ENCODE measurements at places on chromosomes 5 and 9.

DNA sequence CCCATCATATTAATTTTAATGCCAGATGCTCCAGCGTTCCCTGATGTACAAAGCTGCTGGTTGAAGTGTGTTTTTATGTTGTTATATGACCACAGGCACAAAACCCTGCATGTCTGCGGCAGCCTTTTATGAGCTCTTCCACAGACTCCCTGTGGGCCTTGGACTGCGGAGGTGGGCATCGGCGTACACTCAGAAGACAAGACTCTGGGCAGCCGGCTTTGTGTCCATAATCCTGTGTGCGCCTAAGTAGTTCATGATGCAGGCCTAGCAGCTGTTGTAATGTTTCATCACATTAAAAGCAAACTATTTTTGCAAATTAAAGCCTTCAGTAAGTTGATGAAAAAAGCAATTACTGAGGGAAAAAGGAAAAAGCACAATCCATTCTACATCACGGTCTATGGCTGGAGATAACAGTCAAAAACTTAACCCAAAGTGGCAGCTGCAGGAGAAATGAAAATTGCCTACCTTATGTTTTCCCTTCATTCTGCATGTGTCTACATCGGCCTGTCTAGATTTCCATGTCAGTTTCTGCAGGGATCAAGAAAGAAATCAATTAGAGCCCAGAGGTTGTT lies 78.8 kb downstream of the SEMA6A start:
- DNase-seq: no peak

DNA sequence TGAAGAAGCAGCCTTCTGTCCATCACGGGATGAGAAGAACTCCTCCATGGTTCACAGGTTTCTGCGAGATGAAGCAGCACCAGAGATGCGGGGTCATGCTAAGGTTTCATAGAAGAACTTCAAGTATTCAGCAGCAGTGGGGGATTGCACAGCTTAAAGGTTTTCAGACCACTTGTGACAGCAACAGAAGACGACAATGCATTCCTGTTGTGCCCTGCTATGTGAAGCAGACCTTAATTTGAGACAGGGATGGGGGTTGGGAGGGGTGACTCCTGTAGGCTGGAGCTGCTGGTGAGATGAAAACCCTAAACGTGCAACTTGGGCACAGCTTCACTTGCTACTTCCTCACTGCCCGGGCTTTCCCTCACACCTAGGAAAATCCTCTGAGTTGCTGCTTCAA lies 256.0 kb downstream of the SLIT3 start:
- no peak for DNase-seq

DNA sequence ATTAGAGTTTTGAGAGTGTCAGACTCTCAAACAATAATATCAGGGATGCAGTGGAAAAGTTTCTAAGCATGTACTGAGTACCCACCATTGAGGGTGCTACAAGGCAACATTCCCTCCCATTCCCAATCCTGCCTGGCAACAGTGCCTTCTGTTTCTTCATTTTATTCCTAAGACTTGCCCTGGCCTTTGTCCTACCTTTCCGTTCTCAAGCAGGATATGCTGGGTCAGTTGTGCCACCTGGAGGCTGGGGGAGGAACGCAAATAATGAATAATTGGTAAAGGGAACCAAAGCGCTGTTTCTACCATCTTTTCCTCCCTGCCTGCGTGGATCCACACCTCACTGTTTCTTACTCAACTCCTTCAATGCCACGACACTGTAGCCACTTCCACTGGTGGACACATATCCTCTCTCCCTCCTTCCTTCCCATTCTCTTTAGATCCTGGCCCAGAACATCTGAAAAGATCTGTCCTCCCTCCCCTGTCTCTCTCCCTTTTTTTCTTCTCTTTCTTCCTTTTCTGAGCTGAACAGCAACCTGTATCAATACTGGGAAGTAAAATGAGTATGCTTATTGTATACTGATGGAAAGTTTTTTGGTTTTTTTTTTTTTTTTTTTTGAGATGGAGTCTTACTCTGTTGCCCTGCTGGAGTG lies 149.5 kb downstream of the C9orf152 start:
- no peak for DNase-seq

DNA sequence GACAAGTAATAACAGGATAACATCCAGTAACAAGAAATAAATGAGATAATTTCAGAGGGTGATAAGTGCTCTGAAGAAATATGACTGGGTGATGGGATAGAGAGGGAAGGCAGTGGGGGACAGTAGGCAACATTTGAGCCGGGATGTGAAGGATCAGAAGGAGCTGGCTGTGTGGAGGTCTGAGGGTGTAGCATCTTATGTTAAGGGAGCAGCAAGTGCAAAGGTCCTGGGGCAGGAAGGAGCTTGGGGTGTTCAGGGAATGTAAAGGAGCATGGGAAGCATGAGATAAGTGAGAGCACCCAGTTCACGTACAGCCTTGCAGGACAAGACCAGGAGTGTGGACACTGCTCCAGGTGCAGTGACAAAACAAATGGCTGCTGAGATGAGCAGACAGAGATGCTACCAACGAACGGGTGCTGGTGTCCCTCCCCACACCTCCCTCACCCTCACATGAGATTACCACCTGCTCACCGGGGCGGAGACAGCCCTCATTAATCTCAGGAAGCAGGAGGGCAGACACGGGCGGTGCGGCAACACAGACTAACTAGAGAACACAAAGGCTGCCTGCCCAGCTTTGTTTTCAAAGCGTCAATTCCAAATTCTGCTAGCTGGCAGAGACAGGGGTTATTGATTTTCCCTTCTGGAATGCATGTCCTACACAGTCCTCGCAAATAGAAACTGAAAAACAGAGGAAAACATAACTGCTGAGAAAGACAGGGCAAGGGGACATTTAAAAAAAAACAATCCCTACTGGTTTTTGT lies 298.1 kb upstream of the PANK3 start:
- no peak for DNase-seq

- DNase-seq: no peak
Measured at GRCh38 chr9:68869022-68869421, 144.9 kb downstream of the PRKACG start.

DNA sequence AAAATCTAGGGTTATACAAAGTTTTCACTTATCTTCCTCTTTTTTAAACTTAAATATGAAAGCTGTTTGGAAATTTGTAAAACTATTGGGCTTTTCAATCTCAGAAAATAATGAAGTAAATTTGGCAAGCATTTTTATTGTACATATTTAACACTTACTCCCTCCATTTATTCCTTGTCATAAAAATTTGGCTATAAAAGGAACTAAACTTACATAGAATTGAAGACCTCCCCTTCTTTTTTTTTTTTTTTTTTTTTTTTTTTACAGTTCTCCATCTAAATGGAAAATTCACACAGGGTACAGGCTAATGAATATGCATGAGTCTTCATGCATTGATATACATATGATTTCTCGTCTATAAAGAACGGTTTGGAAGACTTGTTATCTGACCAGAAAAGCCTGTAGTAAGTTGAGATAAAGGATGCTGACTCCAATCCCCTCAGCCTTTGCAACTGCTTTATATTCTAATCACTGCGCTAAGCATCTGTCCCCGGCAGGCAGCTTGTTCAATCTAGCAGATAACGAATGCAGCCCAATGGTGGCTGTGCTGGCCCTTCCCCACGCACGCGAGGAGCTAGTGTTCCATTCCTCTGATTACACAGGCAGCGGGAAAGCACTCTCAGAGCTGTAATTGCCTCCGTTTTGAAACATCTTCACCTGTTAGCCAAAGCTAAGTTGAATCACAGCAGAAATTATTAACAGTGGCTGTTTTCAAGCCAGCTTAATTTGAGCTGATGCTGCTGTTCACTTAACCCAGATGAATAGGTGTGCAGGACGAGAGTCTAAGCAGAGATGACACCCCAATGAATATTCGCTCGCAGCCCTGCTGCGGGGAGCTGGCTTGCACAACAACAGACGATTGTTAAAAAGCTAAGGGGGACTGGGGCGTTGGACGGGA lies 453.8 kb upstream of the ZNF608 start:
- no peak for DNase-seq

GRCh38 chr9:36245906-36246305 lies 12.3 kb downstream of the GNE start:
- no peak for DNase-seq

DNA sequence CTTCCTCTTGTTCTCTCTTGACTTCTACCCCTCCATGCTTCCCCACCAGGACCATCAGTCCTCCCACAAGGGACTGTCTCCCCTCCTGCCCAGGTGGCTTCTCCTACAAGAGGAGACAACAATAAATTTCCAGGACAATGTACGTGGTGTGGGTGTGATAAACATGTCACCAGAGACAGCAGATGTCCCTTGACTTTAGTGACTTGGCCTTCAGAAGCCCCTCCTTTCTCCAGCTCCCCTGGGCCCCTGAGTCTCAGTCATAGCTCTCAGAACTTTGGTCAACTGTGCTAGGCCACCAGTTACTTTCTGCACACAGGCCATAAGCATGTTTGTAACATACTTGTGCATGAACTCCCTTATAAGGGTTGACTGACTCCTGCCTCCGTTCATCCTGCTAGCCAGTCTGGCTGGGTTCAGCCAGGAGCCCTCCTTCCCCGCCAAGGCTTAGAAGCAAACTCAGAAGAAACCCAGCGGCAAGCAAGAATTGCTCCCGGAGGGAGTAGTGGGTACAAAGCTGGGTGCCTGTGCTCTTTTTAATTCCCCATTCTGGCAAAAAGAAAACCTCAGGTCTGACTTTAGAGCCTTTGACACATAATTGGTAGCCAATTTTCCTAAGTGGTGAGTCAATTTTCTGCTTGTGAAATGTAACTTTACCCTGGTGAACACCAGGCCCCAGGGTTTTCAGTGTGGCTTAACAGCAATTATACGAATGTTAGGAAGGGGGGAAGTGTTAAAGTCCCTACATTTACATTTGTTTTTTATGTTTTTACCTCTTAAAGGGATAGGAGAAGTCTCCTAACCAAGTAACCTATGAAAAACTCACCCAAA lies 49.2 kb downstream of the EBF1 start:
- no peak for DNase-seq

- DNase-seq: no peak
Measured at GRCh38 chr5:59917121-59917520, 23.6 kb upstream of the PDE4D start.

GRCh38 chr5:115807654-115808052 lies 8.8 kb downstream of the CDO1 start:
- no peak for DNase-seq

DNA sequence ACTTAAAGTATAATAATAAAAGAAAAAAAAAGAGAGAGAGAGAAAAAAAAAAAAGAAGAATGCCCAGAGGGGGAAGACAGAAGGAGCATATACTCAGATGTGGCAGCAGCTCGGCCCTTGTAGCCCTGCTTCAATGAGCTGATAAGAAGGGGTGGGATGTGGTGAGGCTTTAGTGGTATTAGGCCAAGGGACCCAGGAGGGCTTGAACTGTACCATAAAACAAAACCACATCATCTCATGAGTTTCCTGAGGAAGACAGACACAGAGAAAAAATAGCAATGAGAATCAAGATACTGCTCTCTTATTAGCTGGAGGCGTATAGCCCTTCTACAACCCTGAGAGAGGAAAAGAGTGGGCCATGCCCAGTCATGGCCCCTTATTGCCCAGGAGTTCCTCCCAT lies 72.8 kb downstream of the SLC1A1 start:
- no peak for DNase-seq

DNA sequence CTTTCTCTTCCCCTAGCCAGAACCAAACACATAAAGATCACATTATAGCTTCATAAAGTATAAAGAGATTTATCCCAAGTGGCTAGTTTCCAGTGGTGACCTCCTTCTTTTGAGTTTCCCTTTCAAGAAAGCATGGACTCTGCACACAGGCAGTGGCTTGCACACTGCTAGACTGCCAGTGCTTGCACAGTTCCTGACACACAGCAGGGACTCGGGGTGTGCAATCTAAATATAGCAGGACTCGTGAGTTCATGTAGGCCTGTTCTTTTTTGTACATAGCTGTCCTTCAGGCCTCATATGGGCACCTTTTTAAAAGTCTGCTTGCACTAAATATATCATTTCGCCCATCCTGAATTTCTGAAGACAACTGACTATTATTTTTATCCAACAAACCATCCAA lies 308.6 kb downstream of the FBXL7 start:
- no peak for DNase-seq

- DNase-seq: no peak
Measured at GRCh38 chr5:96297290-96297689, 135.8 kb downstream of the PCSK1 start.

DNA sequence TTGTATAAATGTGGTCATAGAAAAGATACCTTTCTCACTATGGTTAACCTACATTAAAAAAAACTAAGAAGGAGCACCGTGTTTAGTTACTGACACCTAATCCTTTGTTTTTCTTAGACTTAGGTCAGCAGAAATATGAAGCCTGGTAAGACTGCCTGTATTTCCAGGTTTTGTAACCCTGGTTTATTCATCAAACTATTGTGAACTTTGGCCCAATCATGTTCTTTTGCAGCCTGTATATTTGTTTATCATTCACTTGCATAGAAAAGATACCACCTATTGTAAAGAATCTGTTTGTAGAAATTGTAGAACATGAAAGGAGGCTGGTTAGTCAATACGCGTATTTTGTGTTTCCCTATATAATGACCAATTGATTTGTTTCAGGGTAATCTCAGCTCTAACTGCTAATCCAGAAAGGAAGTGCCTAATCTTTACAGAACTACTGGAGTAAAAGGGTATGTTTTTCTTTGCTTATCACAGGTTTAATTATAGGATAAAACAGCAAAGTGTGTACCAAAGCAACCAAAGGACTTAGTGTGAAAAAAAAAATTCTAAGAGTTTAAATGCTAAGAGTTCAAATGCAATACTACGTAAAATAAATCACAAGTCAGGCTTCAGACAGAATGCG lies 103.6 kb downstream of the LURAP1L start:
- DNase-seq: no peak

GRCh38 chr9:115597330-115597895 lies 479.5 kb upstream of the TNC start:
- DNase-seq: no peak

- DNase-seq: no peak
Measured at GRCh38 chr5:153486771-153487170, 3.7 kb upstream of the GRIA1 start.

DNA sequence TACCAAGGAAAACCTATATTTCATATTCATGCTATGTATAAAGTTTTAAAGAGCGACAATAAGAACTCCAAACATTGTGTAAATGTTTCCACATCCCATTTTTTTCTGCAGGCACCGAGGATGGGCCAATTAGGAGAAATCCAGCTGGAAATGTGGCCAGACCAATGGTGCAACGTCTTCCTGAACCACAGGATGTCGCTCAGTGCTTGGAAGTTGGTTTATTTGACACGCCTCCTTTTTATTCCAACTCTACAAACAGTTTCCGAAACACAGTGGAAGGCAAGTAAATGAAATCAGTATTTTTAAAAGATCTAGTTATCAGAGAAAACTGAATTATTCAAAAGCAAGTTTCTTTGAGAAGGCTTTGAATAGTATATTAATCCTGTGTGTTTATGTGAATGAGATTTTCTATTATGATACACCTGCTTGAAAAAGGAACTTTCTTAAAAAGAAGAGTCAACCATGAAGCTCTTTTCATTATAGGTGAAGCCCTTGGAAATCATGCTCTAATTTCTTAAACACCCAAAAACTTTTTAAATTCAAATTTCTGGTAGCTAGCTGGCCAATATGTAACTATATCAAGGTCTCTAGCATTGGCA lies 9.1 kb downstream of the TYRP1 start:
- DNase-seq: no peak

GRCh38 chr9:76534026-76534425 lies 75.0 kb downstream of the GCNT1 start:
- no peak for DNase-seq

Measured in stimulated activated CD4-positive, alpha-beta T cell treated with anti-CD3 and anti-CD28 coated beads, Interleukin-1b, Interleukin-23, amount 100 ng/mL, for 24 hours (primary cell).